ENCODE measurements at places on chromosomes 3 and 15.

DNA sequence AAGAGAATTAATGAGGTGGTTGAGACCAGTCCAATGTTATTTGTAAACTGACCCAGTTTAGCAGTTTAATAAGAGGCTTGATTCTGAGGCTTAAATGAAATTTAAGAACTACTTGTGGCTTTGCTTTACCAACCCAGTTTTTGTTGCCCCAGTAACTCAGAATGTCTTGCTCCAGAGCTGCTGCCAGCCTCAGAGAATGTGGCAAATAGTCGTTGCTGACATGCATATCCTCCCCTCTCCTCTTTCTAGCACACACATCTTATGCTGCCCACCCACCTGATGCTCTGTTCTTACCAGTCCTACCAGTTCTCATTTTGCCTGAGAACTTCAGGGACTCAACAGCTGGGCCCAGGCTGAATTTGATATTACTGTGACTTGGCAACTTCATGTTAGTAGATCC is 92.4 kb upstream of the TSC22D2 start:
- DNase-seq, result no peak

- DNase-seq, result no peak
These were observed 137.3 kb upstream of the TGFBR2 start for GRCh38 chr3:30469133-30469532.

DNA sequence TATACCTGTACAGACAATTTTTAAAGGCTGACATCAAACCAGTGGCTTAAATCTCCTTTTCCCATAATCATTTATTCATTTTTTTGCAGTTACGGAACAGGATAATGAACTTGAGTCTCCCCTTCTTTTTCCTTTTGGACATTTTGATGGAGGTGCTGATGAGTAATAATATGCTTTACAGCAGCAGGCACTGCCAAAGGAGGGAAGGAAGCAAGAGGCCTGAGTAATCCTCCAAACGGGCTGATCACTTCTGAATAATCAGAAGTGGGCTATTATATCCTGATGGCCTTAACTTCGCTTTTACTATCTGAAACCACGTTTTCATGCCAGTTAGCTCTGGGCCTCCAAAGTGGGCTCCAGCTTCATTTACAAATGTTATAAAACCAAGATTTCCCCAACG is 527.2 kb downstream of the FOXP1 start:
- DNase-seq, result no peak

DNA sequence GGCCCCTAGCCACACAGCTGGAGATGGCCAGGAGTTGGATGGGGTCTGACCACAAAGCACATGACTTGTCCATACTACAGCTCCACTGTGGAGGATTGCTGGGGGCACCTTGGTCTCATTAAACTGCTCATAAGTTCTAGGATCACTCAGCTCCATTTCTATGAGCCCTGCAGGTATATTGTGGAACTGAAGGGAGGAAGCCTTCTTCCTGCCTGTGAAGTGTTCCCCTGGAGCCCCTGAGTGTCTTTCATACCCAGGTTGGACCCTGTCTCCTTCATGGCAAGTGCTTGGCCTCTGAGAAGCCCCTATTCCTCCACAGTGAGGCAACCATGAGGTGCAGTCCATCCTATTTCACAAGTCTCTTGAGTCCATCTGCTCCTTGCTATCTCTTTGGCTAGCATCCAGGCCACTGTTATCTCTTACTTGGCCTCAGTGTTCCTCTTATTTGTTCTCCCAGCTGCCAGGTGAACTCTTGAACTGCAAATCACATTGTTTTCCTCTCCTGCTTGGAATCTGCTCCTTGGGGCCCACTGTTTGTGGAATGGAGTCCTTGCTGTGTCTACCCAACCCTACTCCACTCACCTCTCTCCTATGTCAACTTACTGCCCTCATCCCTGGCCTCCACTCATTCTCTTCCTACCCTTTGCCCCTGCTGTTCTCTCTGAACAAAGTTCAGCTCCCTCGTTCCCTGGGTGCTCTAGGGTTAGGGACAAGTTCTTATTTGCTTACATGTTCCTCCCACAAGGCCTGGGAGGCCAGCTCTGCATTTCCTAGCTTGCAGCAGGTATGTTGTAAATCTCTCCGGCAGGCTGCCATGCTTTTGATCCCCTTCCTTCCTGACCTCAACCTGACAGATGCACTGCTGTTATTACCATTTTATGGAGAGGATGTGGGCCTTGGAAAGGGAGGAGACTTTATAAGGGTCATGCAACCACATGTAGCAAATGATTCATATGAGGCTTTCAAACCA is 1.2 kb downstream of the ACOX2 start:
- DNase-seq, result no peak

DNA sequence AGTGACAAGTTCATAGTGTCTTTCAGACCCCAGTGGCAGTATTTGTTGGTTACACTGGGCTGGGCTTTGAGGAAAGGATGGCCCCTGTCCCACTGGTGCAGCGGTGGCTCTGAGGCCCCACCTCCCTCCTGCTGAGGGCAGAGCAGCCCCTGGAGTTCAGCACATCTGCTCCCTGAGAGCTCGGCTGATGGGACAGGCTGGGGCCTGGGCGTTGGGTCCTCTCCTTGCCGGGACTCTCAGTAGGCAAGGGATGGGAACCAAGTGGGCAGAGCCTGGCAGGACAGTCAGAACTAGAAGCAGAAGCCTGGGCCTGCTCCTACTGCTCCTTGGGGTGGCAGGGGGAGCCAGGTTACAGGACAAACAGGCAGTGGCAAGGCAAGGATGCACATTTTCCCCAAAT is 114.5 kb downstream of the NUP210 start:
- DNase-seq, result no peak

- DNase-seq, result no peak
These were observed 41.4 kb downstream of the SNAPC5 start for GRCh38 chr15:66456211-66456610.

GRCh38 chr3:66863205-66864111 is 134.6 kb upstream of the KBTBD8 start:
- no peak for DNase-seq

DNA sequence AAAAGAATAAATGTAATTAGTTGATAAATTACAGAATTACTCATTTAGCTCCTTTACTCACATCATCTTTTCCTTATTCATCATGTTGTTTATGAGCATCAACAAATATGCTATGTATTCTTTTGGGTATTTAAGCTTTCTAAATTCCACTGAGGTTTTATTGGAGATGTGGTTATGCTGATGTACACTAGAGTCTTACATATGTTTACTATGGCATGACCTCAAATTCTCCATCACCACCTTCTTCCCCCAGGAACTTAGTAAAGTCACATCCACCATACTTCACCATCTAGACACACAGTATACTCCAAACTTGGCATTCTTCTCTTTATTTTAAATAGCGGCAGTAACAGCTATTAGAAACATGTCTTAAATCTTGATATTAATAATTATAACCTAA is 74.1 kb upstream of the MELTF start:
- DNase-seq, result no peak

- no peak for DNase-seq
These were observed 32.0 kb downstream of the TNFAIP8L3 start for GRCh38 chr15:51062736-51063135.

GRCh38 chr15:61517776-61518175 is 288.7 kb upstream of the RORA start:
- no peak for DNase-seq

DNA sequence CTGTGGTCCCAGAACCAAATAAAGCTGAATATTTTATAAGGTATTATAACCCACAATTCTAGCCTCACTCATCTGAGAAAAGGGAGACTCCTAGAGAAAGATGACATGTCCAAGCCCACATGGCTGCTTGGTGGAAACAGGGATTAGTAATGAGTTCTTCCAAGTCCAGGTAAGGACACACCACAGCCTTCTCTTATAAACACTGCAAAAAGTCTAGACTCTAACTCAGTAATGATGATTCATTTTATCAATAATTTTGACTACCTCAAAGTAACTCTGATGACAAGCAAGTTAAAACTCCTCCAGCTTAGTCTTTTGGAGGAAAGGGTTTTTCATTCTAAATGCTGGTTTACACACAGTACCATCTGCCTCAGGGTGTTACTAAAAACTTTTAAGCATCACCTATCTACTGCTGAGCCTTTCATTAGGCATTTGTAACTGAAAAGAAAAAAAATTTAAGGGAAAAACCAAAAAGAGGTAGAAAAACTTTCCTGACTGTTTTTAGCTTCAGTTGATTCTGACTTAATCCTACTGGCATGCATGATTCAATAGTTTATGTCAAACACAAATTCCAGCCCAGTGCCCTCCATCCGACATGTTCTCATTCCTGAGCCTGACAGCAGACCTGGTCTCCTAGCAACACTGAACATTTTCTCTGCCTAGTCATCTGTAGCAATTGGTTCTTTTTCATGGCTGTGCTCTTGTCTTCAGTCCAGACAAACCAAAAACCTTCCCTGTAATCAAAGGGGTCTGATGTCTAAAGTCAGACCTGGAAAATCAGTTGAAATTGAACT is 43.9 kb downstream of the P3H2 start:
- DNase-seq, result no peak

DNA sequence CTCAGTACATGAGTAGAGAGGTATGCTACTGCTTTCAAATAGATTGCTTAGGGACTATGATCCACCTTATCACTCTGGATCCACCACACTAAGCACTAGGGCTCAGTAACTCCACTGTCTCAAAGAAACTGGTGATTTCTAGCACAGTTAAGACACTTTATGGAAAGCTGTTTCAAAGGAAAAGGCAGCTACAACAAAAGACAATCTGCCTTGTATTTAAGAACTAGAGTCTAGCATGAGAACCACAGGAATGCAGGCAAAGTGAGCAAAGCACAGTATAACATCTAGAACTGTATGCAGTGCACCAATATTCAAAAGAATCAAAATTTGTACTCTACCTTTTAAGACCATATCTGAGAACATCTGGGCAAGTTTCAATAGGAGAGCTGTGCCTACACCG is 17.9 kb downstream of the TFRC start:
- DNase-seq, result no peak
